NCI-H1436 treated with DMSO at 0.1 percent for 48 hours (cell line): ENCODE measurements at places on chromosomes 13 and 19.

DNA sequence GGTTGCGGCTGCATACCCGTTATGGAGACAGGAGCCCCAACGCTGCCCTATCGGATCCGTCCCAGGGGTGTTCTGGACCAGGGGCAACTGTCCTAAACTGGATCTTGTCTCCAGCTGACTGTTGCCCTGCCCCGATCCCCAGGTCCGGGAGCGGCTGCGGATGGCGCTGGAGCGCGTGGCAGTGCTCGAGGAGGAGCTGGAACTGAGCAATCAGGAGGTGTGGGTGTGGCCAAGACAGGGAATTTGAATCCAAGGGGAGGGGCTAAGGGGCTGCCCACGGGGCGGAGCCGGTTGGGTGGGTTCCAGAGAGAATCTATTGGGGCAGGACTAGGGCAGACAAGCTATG lies 9.9 kb downstream of the PPFIA3 start:
- DNase-seq, result no peak

DNA sequence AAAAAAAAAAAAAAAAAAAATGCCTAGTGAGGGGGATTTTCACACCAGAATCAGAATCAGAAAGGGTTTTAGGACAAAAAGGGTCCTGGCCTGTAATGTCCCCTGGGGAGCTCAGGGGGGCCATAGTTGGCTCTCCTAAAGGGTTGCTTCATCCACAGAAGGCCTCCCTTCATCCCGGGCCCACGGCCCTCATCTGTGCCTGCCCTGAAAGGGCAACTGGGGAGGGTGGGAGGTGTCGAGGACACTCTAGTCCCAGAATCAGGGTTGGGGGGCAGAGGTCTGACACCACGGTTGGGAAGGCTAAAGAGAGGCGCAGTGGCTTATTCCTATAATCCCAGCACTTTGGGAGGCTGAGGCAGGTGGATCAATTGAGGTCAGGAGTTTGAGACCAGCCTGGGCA lies 22.5 kb upstream of the ZNRF4 start:
- no peak for DNase-seq

GRCh38 chr19:44875666-44876451 lies 15.2 kb upstream of the TOMM40 start:
- no peak for DNase-seq

DNA sequence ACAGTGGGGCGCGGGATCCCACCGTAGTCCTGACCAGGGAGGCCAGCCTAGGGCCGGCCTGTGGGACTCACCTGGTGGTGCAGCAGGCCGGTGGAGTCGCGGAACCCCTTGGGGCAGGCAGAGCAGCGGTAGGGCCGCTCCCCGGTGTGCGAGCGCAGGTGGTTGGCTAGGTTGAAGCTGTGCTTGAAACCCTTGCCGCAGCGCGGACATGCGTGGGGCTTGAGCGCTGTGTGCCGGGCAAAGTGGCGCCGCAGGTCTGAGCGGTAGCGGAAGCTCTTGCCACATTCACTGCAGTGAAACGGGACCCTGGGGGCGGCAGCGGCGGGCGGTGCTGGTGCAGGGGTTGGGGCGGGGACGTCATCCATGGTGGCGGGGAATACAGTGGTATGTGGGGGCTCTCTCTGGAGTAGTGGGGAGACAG lies 1.8 kb downstream of the FIZ1 start:
- DNase-seq, result no peak

DNA sequence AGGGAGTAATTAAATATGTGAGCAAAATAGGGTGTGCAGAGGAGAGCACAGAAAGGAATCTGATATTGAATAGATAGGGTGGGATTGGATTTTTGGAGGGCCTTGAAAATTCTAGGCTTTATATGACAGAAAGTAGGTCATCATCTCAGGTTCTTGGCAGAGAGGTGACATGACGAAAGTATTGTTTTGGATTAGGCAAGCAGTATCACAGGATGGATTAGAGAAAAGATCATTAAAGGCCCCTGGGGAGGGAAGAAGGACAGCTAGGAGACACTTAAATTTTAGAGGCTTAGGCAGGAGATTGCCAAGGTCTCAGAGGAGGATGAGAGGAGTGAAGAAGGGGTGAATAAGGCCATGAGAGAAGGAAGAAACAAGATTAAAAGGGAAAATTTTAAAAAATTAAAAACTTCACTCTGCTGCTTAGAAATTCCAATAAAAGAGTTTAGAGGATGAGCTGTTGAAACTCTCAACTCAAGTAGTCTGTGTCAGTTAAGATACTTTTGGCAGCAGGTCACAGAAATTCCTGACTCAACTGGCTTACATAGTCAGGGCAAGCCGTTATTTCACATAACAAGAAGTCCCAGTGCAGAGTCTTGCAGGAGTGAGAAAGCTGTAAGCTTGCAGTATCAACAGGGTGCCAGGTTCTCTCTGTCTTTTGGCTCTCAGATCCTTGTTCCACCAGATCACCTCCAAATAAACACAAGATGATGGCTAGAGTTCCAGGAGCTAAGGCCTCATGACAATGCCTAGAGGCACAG lies 8.8 kb downstream of the GPC6 start:
- DNase-seq, result no peak

DNA sequence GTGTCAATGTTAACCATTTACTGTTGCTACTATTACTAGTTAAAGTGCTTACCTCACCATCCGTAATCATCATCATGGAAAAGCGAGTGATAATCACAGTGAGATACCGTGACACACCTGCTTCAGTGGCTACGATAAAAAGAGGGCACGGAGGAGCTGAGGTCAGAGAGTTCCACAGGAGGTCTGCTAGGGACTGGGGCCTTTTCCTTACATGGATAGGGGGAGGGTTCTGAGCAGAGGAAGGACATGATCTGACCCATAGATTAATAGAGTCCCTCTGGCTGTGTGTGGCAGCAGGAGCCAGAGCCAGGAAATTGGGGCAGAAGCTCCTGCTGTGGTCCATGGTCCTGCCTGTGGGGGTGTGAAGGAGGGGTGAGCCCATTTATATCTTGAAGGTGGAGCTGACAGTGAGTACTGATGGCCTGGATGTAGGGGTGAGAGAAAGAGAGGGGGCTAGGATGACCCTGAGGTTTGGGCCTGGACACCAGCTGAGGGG lies 136.7 kb downstream of the SIPA1L3 start:
- no peak for DNase-seq

GRCh38 chr13:79382545-79383275 lies 23.3 kb downstream of the RBM26 start:
- DNase-seq, result no peak

DNA sequence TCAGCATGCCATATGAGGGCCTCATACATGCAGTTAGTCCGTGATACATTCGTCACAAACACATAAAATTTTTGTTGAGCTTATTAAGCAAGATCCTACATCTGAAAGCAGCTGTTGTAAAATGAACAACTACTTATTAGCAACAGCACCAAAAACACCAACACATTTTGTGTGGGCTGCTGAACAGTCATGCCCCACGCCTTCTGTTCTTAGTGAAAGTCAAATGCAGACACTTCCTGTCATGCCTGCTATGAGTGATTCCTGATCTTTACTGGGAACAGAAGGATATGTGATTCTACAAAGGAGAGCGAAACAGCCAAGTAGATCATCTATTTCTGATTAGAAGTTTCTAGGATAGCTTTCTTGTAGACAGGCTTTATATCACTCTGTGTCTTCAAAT lies 4.2 kb upstream of the B3GLCT start:
- DNase-seq, result no peak

GRCh38 chr13:102355251-102355650 lies 46.6 kb downstream of the FGF14 start:
- no peak for DNase-seq

DNA sequence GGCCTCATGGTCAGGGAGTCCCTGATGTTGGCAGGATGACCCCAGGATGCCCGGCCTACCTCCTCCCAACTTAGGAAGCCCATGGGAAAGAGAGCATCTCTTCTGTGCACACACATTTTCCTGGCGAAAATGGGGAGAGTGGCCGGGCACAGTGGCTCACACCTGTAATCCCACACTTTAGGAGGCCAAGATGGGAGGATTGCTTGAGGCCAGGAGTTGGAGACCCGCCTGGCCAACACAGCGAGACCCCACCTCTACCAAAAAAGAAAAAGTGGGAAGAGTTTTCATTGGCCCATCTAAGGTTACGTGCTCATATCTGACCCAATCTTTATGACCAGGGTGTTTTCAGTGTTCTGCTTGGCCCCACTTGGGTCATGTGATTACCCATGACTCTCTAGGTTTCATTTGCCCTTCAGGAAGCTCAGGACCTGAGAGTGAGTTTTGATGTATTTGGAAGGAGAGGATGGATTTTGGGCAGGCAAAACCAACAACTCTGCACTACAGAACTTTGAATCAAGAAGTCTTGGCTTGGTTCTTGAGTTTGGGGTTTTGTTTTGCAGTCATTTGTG lies 33.6 kb upstream of the SHKBP1 start:
- no peak for DNase-seq

GRCh38 chr19:10874024-10874423 lies 2.7 kb downstream of the CARM1 start:
- DNase-seq, result no peak

DNA sequence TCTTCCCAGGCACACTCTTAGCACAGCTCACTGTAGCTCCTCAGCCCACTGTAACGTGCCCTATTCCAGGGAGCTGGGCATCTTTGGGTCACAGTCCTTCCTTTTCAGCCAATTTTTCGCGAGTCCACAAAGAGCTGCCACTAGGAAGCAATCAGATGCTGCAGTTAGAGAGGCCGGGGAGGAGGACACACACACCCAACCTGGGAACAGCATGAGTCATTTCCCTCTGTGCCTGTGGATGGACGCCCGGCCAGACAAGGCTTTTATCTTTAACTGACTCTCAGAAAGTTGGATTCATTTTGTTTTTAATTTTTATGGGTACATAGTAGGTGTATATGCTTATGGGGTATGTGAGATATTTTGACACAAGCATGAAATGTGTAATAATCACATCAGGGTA lies 918.6 kb downstream of the UQCRFS1 start:
- no peak for DNase-seq

GRCh38 chr19:30310602-30311263 lies 61.5 kb upstream of the ZNF536 start:
- DNase-seq, result peak; percentile 40

DNA sequence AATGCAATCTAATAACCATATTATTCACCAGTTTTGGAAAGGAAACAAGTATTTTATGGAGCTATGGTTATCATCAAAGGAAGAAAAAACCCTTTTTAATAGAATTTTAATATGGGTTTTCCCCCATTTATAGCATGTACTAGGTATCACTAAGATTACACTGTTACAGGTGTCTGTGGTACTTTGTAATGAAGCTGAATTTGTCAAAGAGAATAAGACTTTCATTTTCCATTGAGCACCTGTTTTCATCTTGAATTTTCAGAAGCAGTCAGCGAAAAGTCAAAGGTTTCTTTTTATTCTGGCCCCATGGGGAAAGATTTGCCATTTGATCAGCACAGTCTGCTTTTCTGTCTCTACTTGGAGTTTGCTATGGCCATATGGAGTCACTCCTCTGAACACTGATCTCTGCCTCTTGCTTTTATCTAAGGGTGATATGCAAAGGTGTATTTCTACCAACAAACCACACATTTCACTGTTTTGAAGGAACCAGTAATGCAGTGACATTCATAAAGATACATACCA lies 590.0 kb downstream of the DCT start:
- no peak for DNase-seq

- no peak for DNase-seq
These were observed 1.8 kb upstream of the ATP11A start for GRCh38 chr13:112687836-112688559.

DNA sequence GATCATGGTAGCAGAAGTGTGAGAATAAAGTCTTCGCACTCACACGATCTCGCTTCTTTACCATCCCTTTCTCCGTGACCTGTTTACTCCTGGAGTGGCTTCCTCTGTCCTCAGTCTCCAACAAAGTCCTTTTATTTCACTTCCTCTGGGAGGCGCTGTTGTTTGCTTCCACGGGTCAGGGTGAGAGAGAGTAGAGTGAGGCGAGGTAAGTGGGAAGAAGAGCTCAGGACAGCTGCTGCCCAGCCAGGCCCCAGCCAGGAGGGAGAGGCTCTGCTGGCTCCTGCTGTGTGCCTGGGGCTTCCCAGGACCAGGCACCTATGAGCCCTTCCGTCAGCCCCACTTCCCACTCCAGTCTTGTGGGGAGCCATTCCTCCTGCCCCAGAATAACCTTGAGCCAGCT lies 242.1 kb downstream of the FGF9 start:
- DNase-seq, result no peak

- DNase-seq, result no peak
These were observed 204.9 kb upstream of the KL start for GRCh38 chr13:32811297-32811800.

DNA sequence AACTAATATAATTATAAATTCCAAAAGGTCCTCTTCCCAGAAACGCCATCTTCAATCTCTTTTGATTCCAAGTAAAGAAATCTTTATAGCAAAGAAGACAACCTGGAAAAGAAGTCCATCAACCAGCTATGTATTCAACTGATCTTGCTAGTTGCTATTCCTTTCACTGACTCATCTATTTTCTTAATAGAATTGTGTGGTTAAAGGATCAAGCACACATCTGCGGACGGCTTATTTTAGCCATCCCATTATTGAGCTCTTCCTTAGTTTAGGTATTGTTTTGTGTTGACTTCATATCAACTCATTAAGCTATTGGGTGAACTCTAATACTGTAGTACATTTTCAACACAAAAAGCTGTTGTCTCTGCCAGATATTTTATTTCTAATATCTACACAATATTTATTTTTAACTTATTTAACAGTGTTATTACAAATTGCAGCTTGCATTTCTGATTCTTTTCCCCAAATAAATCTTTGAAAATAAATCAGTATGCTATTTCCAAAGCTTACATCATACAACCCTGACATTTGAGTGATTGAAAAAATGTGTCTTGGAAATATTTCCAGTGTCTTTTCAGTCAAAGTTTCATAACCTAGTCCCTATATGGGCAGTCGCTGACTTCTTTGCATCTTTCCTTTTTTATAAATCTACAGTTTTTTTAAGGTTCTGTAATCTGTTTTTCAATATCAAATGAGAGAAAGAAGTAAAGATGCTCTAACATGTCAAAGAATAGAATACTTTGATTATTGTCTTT lies 158.8 kb upstream of the SPRY2 start:
- DNase-seq, result no peak
